ENCODE measurements at places on chromosomes 11 and 22.

DNA sequence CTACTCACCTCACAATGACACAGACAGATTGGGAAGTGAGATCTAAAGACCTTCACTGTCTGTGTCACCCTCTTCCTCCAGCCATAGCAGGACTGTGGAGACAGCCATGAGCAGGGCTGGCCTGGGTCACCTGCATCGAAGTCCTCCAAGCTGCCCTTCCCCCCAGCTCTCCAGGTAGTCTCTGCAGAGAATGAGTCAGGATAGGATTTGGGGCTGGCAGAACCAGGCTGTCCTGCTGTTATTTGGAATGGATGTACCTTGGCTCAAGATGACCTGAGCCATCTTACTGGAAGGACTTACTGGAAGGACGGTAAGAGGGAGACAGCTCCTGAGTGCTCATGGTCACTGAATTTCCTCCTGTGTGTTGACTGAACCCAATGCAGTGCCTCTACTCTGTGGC, 29.2 kb downstream of the GGTLC2 start:
- DNase-seq = no peak

- no peak for DNase-seq
Observed at GRCh38 chr11:134412203-134413042, at the start of gene B3GAT1. B3GAT1 (minus strand) TSS chr11:134412242; CDS start chr11:134387659, 24,583 bp downstream.

DNA sequence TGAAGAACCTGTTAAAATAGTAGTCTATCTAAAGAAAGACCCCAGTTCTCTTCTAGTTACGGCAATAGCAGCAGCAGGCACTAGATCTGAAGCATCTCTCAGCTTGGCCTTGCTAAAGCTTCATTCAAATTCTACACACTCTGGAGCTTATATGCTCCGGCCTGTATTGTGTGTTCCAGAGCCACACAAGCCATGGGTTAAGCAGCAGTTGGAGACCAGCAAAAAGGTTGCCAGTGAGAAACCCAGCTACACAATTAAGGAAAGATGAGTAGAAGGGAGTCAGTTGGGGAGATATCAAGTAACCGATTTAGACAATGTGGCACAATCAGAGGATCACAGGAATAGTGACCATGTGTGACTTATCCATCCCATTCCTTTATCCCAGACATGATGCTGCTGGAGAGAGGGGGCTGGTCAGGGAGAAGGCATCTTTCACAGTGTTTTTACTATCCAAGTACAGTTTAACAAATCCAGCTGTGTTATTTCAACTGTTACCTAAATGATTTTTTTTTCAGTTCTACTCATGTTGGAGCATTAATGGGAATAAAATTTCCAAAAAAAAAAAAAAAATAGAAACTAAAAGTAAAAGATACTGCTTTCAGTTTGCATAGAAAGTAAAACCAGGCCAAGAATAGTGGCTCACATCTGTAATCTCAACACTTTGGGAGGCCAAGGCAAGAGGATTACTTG, 41.0 kb downstream of the PAX6 start:
- DNase-seq = no peak

GRCh38 chr22:32233091-32233490, 22.1 kb downstream of the SLC5A4 start:
- DNase-seq = no peak

GRCh38 chr11:116427903-116428637, 344.7 kb downstream of the BUD13 start:
- DNase-seq = no peak

GRCh38 chr11:76391021-76391420, 9.9 kb downstream of the GVQW3 start:
- no peak for DNase-seq

DNA sequence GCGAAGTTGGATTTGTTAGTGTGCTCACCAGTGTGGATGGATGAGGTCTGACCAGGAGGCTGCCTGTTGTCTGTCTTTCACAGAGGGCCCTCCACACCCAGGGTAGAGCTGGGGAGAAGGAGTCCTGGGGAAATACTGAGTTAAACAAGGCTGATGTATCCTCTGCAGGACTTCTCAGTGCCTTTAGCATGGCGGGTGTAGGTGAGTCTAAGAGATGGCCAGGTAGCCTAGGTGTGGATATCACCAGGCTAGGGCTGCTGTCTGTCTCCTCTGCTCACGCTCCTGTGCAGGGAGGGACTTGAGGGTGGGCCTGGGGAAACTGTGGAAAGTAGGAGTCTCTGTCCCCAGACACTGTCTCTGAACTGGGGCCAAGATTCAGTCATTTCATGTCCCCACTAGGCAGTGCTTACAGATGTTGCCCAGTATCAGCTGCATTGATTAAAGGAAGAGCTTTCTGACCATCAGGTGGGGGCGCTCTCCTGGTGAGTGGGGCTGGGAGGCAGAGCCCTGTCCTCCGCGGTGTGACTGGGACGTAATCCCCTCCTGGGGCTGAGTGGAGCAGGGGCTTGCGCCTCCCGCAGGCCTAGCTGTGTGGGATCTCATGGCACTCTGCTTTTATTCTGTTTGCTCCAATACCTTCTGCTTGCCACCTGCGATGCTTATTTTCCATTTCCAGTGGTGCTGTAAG, 35.5 kb upstream of the CCDC188 start:
- no peak for DNase-seq

DNA sequence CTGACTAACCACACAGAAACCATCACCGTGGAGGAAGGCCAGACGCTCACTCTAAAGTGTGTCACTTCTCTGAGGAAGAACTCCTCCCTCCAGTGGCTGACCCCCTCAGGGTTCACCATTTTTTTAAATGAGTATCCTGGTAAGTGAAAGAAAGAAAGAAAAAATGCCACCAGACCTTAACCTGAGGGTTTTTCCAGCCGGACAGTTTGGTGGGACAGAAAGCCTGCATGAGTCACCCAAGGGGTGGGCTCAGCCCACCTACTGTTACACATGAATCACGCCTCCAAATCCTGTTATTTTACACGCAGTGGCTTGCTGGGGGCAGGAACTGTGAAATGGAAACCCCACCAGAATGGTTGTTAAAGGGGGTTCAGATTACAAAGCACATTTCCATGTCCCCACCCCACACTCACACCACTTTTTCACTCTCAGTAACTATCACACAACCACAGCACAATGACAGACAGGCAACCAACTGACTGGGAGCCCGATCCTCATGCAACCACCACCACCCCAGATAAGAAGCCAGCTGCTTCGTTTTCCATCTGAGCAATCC, 11.9 kb downstream of the CRTAM start:
- DNase-seq = no peak

- no peak for DNase-seq
Observed at GRCh38 chr11:89381094-89381493, 110.1 kb downstream of the NOX4 start.

GRCh38 chr11:95684701-95685100, 104.9 kb downstream of the FAM76B start:
- no peak for DNase-seq

DNA sequence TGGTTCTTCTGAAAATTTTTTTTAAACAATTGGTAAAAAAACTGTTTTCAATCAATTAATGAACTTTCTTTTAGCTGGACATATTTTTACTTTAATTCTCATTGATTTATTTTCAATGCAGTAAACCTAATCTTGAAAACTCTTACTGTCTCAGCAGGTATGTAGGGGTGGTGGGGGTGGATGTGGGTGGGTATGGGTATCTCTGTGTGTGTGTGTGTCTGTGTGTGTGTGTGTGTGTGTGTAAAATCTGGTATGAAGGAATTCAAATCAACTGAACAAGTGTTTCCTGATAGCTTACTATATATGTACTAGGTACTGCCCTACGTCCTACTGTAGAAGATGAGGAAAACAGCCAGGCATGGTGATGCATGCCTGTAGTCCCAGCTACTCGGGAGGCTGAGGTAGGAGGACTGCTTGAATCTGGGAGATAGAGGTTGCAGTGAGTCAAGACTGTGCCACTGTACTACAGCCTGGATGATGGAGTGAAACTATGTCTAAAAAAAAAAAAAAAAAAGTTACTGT, 75.5 kb downstream of the MRTFA start:
- DNase-seq = no peak

DNA sequence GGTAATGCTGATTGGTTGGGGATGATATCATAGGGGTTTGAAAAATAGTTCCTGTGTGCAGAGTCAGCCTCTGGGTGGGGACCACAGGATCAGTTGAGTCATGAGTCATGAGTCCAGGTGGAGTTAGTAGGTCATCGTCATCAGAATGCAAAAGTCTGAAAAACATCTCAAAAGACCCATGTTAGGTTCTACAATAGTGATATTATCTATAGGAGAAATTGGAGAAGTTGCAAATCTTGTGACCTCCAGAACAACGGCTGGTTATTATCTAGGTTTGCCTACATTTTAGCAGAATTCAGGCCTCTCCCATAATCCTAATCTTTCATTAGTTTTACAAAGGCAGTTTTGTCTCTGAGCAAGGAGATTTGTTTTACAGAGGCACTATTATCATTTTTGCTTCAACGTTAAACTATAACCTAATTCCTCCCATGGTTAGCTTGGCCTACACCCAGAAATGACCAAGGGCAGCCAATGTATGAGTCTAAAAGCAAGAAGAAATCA, 38.9 kb downstream of the MS4A2 start:
- DNase-seq = no peak

DNA sequence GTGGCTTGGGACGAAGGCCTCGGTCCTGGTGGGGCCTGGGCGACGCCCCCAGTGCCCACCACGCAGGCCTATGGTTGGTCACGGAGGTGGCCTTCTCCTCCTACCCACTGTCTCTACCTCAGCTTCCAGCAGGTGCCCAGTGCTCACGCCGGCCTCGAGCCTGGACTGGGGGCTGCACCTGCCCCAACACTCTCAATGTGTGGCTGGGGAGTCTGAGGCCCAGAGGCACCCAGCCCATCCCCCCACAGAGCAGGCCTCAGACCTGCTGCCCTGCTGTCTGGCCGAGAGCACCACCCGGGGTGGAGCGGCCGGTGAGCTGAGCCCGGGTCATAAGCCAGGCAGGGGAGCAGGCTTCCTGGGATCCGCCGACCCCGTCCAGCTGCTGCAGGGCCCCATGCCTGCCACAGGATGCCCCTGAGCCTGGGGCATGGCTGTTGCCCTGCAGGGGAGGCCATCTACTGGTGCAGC, 28.6 kb upstream of the MUC5AC start:
- DNase-seq = no peak

DNA sequence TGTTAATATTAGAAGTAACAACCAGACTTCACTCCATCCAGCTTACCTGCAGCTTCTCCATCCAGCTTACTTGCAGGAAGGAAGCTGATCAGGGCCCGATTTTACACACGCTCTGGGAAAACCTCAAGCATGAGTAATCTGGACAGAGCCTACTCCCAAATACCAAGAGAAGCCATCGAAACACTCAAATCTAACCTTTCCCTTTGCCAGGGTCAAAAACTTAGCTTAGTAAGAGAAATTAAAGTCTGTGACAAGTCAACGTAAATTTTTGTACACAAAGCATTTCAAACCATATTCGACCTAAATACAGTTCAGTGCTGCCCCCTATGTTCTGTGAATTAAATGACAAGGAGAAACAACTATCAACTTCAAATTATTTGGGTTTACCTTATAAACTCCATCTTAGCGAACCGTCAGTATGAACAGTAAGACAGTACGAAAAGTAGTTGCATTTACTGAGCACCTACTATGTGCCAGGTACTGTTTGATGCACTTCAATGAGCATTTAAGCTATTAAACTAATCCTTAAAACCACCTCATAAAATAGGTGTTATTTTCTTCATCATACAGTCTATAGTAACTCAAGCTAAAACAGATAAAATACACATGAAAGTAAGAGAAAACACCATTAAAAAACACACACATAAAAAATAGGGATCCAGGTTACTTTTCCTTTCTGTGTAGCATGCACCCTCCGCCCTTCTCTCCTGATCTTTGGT, 36.9 kb downstream of the ARFGAP3 start:
- no peak for DNase-seq
